ENCODE measurements at places on chromosomes 1 and 21.

DNA sequence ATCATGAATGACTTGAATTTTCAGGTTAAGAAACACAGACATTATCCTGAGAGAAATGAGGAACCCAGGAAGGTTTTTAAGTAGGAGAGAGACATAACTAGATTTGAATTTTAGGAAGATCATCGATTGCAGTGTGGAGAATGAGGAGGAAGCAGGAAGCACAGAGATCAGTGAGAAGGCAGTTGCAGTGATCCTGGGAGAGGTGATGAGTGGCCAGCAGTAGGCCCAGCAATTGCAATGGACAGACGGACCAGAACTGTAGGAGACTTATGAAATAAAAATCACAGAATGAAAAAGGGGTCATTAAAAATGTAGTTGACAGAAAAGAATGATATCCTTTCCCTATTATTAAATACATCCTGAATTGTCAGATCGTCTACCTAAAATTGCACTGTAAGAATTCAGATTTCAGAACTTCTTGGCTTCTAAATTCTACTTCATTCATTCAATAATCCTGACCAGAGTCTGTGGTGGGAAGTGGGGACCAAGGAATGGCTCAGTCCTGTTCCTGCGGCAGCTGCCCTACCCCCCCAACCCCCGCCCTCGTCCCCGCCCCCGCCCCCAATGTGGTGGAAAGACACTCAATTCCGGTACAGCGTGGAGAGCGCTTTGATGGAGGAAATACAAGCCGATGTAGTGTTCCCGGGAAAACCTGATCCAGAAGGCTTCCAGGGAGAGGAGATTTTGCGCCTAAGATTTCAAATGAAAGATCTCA lies 35.1 kb downstream of the SLC2A1 start:
- no peak for DNase-seq

DNA sequence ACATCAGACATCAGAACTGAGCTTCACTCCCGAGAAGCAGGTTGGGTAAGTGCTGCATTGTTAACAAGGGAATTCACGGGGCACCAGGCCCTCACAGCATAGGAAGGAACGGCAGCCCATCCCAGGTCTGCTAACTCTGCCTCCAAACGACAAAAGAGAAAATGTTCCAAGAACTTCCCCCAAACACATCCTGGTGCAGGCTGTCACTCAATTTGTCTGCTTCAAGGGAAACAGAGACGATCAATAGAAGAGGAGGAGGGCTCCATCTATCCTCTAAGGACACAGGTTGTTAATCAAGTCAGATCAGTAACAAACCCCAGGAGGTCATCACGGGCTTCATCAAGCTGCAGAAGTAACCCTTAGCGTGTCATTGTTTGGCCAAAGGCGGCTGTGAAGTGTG lies 3.5 kb upstream of the TSPEAR start:
- DNase-seq, result no peak

- no peak for DNase-seq
These were observed 32.1 kb upstream of the RAB4A start for GRCh38 chr1:229238674-229239415.

GRCh38 chr1:164602480-164603093 lies 43.6 kb downstream of the PBX1 start:
- DNase-seq, result no peak

GRCh38 chr21:36741506-36741905 lies 42.6 kb downstream of the SIM2 start:
- DNase-seq, result no peak

- DNase-seq, result no peak
These were observed 4.0 kb downstream of the SOX13 start for GRCh38 chr1:204076891-204077290.

DNA sequence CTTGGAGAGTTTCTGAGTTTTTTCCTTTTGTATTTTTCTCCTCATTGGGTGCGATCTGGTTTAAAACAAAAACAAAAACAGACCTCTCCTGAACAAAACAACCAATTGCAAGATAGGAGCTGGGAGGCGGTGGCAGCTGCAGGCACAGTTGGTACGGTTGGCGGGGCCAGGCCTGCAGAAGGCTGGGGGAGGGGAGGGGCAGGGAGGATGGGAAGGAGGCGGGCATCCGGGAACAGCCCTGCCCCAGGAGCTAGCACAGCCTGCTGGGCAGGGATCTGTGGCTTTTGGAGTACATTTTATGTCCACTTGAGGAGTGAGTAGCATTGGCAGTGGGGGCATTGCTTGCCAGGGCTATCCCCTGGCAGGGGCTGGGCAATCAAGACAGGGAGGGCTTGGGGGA lies 5.2 kb downstream of the CAPN9 start:
- no peak for DNase-seq

DNA sequence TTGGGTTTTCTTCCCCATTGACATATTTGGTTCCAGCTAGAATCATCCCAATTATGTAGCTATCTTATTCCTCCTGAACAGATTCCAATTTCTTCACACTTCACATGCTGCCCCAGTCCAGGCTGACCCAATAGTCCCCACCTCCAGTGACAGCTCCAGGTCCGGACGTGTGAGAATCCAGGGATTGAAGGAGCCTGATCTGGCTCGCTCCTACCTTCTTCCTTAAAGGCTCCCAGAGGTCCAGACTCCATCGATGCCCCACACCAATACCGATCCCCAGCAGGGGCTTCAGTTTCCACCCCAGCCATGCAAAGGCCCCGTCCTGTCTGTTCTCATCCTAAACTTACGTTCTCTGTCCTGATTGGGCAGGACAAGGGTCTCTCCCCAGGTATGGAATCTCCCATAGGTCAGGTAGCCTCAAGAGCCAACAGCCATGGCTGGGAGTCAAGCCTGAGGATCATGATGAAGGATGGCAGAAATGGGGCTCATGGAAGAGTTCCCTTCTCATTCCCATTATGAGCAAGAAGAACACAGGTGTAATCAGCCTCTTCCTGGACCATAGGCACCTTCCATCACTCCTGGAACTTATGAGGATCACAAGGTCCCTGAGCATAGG lies 20.4 kb upstream of the SLAMF9 start:
- DNase-seq, result no peak

GRCh38 chr1:150928286-150928685 lies 2.1 kb downstream of the SETDB1 start:
- no peak for DNase-seq

GRCh38 chr21:34352556-34352955 lies 11.2 kb upstream of the KCNE2 start:
- DNase-seq, result no peak

- no peak for DNase-seq
These were observed 348.8 kb downstream of the PTBP2 start for GRCh38 chr1:97070376-97070775.

DNA sequence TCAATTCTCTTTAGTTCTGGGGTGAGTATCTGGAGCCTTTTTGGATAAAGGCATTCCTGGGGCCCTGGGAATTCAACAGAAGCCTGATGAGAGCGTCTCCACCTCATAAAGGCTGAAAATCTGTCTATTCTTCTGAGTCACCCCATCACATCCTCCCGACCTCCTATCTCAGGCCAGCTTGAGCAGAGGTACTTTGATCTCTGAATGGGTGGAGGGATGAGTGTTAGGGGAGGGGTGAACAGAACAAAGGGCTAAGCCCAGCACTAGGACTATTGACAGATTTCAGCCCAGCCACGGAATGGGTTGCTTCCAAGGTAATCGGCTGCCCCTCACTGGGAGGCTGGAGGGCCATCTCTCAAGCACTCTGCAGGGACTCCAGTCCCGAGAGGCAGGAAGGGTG lies 2.5 kb upstream of the MYBPH start:
- DNase-seq, result no peak

DNA sequence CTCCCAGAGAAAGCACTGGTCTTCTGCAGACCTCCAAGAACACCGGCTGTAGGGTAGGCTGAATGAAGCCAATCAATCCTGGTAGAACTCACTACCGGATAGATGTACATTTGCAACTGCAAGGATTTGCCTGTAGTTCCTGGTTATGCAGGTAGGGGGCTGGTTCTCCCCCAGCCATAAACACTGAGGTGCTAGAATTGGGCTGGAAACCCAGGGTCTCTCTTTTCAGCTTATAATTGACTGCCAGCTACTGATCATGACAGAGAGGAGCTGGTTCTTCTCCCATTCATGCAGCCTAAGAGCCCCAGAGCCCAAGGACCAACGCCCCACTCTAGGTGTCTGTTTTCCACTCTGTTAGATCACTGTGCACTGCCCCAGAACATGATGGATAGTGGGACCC lies 21.5 kb upstream of the MTARC2 start:
- no peak for DNase-seq

DNA sequence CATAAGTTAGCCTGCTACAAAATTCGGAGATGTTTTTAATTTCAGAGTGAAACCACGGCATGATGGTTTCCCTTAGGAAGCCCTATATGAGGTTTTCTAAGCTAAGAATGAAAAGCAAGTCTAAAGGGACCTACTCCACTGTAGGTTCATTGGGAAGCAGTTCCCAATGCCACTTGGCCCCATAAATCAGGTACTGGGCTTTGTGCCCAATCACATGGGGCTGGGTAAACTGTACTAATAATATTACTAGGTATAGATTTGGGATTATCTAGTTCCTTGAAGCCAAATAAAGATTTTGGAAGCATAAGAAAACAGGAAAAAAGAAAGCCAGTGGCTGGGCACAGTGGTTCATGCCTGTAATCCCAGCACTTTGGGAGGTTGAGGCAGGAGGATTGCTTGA lies 19.1 kb upstream of the ANGPTL7 start:
- no peak for DNase-seq

DNA sequence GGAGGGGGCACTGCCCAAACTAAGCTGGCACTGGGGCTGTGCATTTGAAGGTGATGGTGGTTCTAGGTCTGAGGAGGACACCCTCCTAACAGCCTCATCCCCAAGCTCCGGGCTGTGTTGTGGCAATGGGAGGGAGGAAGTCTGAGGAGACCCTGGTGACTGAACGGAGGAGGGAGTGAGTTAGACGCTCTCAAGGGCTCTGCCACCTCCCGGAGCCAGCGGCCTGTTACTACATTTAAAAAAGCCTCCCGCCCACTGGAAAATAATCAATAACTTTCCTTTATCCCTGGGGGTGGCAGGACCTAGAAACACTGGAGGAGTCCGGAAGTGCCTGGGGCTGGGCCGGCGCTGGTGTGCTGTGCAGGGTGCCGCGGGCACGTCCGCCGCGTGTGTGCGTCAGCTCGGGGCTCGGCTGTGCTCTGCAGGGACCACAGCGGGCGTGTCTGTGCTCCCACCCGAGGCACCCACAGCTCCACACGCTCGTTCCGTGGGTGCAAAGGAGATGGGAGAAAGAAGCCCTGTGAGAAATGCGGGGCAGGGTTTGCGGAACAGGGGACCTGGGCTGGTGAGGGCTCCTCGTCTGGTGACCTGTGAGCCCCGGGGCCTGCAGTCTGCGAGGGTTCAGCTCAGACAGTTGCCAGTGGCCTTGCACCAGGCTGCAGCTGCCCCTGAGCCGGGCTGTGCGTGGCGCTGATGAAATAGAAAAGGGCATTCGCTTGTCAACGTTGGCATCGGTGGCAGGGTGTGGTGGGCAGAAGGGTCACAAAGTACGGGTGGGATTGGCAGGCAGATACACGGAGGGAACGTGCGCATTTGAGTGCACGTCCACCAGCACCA lies 5.3 kb downstream of the SAMD11 start:
- no peak for DNase-seq
